ENCODE measurements at places on chromosomes 3 and 15. TPM values are rescaled to one million over a fixed set of nuclear protein-coding genes. Genes with fewer than 3 reads are reported as not detected.

GRCh38 chr15:30924353-30924752 lies 20.6 kb downstream of the FAN1 start:
- DNase-seq: no peak

DNA sequence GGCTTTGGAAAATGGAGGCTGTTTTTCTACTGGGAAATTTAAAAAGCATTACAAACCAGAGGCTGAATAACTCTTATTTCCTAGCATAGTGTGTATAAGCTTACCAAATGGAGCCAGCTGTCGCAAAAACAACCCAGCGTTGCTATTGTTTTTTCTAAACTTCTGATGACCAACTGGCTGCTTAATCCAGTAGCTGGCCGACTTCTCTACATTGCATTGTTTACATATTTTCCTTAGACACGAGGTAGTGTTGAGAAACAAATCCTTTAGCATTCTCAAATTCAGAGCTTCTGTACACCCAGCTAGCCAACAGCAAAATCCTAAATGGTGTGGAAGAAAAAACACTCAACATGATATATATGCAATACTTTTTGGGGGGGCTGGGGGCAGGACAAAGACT lies 161.0 kb upstream of the ADAMTS9 start:
- DNase-seq: no peak

GRCh38 chr3:194251891-194252560 lies 99.1 kb downstream of the CPN2 start:
- DNase-seq: no peak

The FHIT gene
- 210 TPM for total RNA-seq

DNA sequence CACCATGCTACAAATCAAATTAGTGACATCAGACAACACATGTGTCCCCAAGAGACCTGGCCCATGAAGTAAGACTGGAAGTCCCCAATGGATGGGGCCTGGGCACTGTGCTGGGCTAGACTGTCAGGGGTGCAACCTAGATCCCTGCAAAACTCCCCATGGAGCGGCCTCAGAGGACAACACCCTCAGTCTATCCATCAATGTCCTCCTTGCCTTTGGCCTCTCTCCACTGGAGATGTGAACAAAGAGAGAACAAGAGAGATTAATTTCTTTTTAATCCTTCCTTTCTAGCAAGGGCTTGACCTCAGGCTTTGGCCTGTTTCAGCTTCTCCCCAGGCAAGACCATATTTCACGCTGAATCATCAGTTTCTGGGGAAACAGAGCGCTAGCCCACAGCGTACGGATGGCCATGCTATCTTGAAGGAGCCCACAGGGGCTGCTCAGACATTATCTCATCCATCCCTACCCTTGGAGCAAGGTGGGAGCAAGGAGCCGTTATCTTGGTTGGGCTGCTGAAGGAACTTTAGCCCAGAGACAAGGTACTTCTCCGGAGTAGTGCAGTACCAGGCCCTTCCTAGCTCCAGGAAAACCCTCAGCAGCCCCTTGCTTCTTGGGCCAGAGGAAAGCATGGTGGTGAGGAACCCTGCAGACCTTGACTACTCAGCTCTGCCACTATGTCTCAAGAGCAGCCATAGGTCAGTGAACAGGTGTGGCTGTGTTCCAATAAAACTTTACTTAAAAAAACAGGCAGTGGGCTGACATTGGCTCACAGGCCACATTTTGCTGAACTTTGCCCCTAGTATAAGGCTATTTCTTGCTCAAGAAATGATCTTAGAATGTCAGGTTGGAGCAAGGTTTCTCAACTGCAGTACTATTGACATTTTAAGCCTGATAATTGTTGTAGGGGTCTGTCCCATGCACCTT lies 72.7 kb upstream of the WNT5A start:
- no peak for DNase-seq

The RLBP1 gene
- total RNA-seq: not detected

- no peak for DNase-seq
Measured at GRCh38 chr3:30895329-30895728, 868 bp upstream of the GADL1 start.

The CYP11A1 gene
- not detected for total RNA-seq

DNA sequence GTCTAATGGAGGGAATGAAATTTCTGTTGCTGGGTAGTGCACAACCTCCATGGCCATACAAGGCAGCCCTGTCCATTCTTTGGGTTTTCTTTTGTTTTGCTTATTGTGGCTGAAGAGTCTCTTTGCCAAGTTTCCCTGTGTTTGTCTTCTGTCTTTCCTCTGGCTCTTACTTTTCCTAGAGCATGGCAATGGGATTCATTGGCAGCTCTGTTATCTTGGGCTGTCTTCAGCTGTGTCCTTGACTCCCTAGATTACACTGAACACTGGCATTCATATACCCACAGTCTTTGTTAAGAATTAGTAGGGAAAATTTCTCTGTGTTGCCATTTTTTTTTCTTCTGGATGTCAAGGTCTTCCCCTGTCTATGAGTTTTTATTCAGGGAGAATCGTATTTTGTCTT lies 16.1 kb upstream of the DCBLD2 start:
- no peak for DNase-seq

The MYL3 gene
- total RNA-seq: not detected

- no peak for DNase-seq
Measured at GRCh38 chr15:27575521-27575920, 523.6 kb downstream of the OCA2 start.

GRCh38 chr3:57206423-57206822 lies 6.6 kb upstream of the HESX1 start:
- no peak for DNase-seq
